Activated naive CD8-positive, alpha-beta T cell treated with anti-CD3 and anti-CD28 coated beads, Interleukin-2, amount 50 U/mL, for 24 hours (primary cell): ENCODE measurements at places on chromosomes 3 and 15.

GRCh38 chr15:45884289-45884688, 249.5 kb downstream of the SQOR start:
- no peak for DNase-seq

GRCh38 chr3:87795701-87796100, 263.1 kb downstream of the CGGBP1 start:
- DNase-seq: no peak

- DNase-seq: no peak
Measured at GRCh38 chr3:171396048-171396447, 64.2 kb downstream of the TNIK start.

DNA sequence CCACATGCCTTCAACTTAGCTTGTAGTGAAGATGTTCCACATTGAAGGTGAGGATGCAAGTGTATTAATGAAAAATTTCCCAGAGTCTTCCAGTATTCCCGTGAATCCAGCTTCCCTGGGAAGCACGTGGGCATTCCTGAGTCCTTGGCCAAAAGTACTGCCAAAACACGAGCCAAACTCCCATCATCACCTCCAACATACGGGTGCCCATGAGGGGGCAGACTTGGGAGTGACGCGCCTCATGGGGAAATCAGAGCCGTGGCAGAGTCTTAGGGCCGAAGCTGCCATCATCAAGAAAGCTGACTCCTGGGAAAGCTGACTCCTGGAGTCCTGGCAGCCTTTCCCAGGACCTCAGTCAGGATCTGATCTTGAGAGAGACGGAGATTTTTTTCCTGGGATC, 20.1 kb upstream of the TM2D3 start:
- DNase-seq: no peak

DNA sequence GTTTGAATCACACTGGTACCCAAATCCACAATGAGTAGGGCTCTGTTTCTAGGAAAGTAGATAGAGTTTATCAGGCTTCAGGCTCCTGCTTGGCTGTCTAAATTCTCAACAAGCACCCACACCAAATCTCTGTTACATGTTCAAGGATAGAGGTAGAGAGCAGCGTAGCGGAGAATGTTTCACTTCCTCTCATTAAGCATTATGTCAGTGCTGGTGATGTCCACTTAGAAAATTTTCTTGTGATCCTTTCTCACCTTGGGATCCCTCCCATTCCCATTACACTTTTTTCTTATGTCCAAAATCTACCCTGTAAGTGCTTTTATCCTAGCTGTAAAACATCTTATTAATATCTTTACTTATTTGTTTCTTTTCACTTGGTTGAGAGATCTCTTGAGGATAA, 34.7 kb upstream of the GCSAM start:
- DNase-seq: no peak

- DNase-seq: no peak
Measured at GRCh38 chr3:161347726-161348125, 23.6 kb downstream of the SPTSSB start.

GRCh38 chr3:17290894-17291293, 406.1 kb downstream of the PLCL2 start:
- no peak for DNase-seq

DNA sequence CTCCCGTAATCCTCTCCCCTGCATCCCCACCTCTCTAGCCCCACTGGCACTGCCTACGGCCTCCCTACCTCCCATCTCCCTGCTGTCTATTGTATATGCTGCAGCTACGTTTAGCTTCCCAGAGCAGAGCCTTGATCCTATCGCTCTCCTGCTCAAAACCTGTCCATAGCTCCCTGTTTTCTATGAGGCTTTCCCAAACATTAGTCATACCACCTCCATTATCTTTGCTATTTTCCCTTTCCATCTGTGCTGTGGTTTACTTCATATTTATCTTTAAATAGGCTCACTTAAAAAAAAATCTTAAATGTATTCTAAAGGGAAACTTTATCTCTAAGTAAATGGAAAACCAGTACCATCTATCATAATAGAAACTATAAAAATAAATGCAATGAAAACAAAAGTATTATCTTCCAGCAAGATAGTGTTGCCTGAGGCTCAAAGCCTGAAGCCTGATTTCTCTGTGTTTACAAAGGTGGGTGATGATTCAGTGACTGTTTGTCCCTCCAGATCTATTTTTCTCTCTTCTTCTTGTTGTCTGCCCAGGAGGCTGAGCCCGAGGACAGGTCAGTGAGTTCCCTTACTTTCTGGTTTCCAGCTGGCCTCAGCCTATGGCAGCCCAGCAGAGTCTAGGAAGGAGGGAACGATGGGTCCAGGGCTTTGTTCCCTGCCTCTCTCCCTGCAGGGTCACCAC, 397.1 kb upstream of the CFAP20DC start:
- DNase-seq: no peak

DNA sequence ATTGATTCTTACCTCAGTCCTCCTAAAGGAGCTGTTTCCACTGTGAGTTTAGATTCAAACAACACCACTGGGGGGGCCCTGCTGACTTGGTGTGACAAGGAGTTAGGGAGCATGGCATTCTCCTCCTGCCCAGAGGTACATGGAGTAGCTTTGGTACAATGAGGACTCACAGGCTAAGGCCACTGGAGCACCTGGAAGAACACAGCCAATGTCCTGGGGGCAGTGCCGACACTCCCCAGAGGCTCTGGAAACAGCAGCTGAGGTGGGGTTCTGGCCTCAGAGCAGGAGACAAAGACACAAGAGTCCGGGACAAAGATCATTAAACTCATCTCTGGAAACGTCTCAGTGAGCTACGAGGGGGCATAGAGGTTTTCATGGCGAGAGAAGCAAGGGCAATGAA, 69.7 kb upstream of the POMGNT2 start:
- no peak for DNase-seq

DNA sequence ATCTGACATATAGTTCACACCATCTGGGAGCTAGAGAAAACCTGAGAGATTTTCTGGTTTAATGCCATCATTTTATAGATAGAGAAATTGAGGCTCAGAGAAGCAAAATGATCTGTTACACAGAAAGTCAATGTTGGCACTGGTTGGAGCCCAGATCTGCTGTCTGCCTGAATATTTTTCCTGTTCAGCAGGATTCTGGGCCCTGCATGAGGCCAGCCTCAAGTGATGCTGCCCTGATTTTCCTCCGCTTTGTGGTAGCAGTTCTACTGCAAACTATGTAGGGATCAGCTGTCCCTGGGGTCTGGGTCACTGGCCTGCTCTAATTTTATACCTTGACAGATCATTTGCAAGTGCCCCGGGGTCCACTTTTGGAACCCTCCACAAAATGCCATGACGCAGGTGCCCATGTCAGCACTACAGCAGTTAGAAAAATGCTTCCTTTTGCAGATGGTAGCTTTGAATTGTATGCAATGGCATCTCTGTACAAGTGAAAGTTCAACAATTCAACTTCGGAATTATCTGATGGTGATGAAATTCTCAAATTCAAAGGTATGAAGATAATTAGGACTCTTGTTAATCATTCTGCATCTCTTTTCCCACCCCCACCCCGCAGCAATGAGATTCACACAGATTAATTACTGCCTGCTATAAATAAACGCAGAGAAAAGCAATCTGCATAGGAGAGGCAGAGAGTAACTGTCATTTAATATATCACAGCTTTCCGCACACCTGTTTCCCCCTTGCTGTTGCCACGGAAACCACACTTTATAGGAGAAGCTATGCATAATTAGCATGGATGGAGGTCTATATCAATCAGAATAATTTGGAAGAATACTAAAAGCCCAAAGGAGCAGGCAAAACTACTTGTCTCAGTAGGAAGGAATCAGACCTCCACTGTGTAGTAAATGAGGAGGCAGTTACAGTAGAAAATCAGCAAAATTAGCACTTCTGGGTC, 222.6 kb downstream of the PDCD6IP start:
- DNase-seq: no peak

DNA sequence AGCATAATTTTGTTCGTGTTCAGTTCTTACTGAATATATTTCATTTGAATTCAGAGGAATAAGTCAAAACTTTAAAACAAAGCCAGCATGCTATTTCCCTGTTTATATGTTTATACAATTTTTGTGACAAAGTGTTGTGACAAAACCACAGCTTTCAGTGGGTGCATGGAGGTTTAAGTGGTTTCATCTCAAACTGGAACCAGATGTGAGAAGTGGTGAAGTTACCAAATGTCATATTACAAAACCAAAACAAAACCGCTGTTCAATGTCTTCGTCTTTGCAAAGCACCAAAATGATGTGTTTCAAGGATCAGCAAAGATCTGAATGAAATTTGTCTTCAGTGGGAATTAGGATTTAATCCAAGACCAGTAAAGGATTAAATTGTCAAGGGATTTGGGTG, 59.3 kb upstream of the OSTN start:
- no peak for DNase-seq

GRCh38 chr3:195468391-195468776, 25.6 kb upstream of the ACAP2 start:
- no peak for DNase-seq

- DNase-seq: no peak
Measured at GRCh38 chr3:86828751-86829150, 162.2 kb downstream of the VGLL3 start.

- no peak for DNase-seq
Measured at GRCh38 chr3:72418244-72418643, 430.0 kb downstream of the SHQ1 start.

- DNase-seq: no peak
Measured at GRCh38 chr3:46934072-46934471, 42.5 kb downstream of the CCDC12 start.

DNA sequence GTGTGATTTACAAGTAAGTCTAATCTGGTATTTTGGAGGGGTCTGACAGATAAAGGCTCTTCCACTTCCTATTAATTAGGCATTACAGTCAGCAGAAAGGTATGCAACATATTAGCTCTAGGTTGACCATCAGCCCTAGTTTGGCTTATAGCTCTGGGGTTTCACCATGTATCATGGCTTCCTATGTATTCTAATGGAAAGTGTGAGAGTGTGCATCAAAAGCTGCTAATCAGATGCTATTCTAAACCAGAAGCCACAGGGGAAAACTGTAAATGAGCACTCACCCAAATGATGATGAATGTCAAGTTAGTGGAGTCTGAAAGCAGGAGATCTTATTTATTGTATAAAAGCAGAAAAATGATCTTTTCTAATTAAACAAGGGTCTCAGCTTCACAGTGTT, 149.2 kb upstream of the MITF start:
- no peak for DNase-seq

DNA sequence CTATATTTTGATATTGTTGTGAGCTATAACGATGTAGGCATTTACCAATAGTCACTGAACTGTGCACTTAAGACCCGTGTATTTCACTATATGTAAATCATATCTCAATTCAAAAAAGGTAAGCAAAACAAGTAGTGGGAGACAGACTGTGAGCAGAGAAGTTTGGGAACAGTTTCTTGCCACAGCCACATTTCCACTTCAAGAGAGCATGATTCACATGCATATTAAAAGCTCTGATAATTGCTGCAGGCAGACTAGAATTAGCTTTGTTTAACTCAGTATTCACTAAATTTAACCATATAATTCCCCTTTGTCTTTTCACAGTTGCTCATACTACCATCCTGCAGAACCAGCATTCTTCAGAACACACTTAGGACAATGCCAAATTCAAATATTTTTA, 168.4 kb upstream of the ZNF385D start:
- DNase-seq: no peak

- no peak for DNase-seq
Measured at GRCh38 chr3:173622166-173622565, 224.6 kb downstream of the NLGN1 start.

- DNase-seq: no peak
Measured at GRCh38 chr3:38758557-38758956, 57.5 kb downstream of the SCN10A start.

- no peak for DNase-seq
Measured at GRCh38 chr15:50107591-50108408, 11.2 kb downstream of the ATP8B4 start.

GRCh38 chr3:62621925-62622324, 248.6 kb upstream of the FEZF2 start:
- no peak for DNase-seq

- DNase-seq: no peak
Measured at GRCh38 chr3:134699141-134699711, 48.4 kb upstream of the KY start.

GRCh38 chr3:69212411-69213160, 90.2 kb upstream of the LMOD3 start:
- DNase-seq: no peak

DNA sequence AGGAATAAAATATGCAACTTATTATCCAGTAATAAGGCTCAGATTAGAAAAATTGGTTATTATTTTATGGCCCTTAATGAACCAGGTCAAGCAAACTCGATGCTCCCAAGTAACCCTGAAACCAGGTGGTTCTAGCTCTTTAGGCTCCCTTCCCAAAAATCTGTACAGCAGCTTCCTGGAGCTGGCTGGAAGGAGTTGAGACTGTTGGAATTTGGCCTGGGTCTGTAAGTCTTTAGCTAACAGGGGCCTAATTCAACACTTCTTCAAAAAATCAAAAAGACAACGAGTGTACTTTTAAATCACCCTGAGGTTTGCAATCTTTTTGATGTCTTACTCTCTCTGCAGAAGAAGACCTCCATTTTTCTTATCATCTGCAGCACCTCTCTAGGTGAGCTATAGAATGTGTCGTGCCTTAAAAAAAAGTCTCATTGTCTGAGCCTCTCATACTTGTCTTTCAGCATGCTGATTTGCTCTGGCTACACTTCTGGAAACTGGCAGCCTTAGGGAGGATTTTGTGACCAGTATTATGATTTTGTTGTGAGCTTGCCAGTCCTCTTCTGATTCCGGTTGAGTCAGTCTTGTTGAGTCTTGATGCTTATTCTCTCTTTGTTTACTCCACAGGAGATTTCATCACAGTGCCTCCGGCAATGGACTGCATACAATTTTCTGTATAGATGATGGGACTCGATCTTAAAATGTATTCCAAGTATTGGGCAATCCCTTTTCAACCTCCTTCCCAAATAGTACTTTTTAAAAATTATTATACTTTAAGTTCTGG, 235.0 kb upstream of the KBTBD8 start:
- DNase-seq: no peak

DNA sequence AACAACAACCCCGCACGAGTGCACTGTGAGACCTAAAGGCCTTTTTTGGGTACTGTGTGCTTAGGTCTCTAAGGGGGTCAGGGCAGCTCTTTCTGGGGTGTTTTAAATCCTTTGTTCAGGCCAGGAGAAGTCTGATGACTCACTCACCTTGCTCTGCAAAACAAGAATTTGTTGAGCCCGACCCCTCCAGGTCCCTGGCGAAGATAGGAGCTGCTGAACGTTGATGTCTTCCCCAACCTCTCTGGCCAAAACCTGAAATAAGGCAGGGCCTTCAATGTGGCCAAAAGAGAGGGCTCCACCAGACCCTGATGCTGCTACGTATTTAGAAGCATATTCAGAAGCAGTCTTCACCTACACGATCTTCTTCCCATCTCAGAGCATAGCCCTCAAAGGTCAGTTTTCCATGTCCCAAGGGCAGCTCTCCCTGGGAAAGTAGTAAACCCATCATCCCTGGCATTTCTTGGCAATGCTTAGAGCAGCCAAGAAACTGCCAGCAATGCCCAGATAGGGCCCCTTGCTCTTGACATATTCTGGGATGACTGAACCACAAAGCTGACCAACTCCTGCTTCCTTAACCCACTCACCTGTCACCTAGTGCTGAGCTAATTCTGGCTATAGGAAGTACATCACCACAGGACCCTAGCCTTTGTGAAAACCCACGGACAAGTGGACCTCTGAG, 27.1 kb downstream of the CCDC13 start:
- no peak for DNase-seq

GRCh38 chr15:62380011-62380410, 214.9 kb upstream of the C2CD4B start:
- no peak for DNase-seq
